Spinal cord (tissue), 10 donors: ENCODE measurements at places on chromosomes 2 and 18. TPM values are rescaled to one million over a fixed set of nuclear protein-coding genes. Genes with fewer than 3 reads are reported as not detected.
A peak's percentile ranks its signal among the peaks of the same experiment; 100 is the strongest.

The EFHD1 gene
- 6.5 TPM for total RNA-seq

The CFC1 gene
- 3.3 TPM for total RNA-seq

The MRPS9 gene
- total RNA-seq = 35.7 TPM

The TRPM8 gene
- total RNA-seq = 0.22 TPM

The MAP3K19 gene
- 6.9 TPM for total RNA-seq

The SCN2A gene
- 24.2 TPM for total RNA-seq

The ECEL1 gene
- total RNA-seq = 23.5 TPM

GRCh38 chr2:99072551-99072950 is 69.0 kb upstream of the C2orf15 start:
- DNase-seq = no peak

DNA sequence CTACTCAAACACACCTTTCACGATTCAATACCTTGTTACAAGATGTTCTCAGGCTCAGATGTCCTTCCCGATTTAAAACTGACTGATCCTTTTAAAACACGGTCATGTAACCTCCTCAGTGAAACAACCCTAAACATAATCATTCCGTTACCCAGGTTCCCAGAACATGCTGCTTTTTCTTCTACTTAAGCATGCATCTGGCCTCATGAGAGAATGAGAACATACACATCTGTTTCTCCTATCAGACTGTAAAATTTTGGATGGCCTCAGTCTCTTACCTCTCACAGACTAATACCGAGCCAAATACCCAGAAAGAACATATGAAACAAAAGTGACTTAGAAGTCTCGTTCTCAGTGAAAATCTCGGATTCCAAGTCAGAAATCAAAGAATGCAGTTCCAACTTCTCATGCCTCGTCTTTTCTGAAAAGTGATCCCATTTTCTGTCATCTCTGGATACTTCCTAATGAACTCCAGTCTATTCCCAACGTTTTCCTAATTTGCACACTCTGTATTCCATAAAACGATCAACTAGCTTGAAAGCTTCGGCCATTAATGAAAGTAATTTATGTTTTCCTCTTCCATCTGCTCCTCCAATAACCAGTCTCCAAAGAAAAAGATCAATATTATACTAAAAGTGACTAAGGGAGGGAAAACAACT is 919 bp downstream of the SF3B1 start:
- no peak for DNase-seq

- no peak for DNase-seq
Measured at GRCh38 chr18:55269622-55270021, 310.4 kb upstream of the CCDC68 start.

DNA sequence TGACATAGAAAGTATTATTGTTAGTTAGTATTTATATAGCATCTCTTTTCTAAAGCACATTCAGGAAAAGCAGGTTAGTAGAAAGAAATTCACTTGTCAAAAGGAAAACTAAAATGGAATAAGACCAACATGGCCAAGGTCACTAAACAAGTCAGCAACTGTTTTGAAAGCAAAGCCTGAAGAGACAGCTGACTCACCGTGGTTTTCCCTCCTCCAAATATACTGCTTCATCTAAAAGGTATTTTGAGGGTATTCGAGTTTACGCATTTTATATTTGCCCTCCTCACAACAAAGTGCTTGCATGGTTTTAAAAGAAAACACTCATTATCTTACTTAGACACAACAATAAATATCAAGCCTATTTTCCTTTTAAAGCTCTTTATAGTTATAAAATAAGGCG is 24.0 kb downstream of the ZNF385B start:
- DNase-seq = no peak

- DNase-seq = no peak
Measured at GRCh38 chr2:68889500-68889899, 18.3 kb upstream of the BMP10 start.

- DNase-seq = no peak
Measured at GRCh38 chr2:66585587-66585986, 150.7 kb downstream of the MEIS1 start.

DNA sequence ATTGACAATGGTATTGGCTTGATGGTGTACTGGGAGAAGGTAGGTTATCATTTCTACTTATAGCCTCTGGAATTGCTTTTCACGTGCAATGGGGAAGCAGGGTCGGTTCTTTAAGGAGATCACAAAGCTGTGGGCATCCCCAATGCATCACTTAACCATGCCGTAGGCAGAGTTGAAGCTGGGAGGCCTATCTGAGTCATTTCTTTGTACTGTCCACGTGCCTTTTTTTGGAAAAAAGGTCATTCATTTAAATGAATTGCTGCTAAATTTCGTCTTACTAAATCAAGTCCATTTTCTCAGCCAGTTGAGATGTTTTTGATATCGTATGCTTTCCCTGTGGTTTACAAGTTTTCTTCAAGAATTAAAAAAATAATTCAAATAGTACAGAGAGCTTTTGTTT is 17.2 kb upstream of the GYPC start:
- no peak for DNase-seq

GRCh38 chr2:124838406-124838805 is 813.3 kb downstream of the CNTNAP5 start:
- no peak for DNase-seq

GRCh38 chr2:207706936-207707860 is 4.2 kb upstream of the CCNYL1 start:
- no peak for DNase-seq

DNA sequence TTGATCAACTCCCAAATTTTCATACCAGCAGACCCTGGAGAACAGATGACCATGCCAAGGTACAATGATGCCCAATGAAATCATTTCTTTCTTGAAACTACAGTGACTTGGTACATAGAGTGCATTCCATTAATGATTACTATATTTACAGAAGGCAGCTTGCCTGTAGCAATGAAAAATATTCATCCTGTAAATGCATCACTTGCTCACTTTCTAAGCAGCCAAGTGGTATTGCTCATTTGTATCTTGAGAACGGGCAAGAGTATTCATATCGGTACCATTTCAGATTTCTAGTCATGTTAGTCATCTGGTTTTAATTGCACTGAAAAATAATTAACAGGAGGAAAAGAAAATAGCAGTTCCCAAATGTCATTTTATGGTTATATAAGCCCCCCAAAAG is 59.6 kb downstream of the VIL1 start:
- DNase-seq = no peak

- no peak for DNase-seq
Measured at GRCh38 chr2:228917220-228917619, 353.9 kb downstream of the PID1 start.

GRCh38 chr2:103977668-103978067 is 876.2 kb upstream of the POU3F3 start:
- no peak for DNase-seq

DNA sequence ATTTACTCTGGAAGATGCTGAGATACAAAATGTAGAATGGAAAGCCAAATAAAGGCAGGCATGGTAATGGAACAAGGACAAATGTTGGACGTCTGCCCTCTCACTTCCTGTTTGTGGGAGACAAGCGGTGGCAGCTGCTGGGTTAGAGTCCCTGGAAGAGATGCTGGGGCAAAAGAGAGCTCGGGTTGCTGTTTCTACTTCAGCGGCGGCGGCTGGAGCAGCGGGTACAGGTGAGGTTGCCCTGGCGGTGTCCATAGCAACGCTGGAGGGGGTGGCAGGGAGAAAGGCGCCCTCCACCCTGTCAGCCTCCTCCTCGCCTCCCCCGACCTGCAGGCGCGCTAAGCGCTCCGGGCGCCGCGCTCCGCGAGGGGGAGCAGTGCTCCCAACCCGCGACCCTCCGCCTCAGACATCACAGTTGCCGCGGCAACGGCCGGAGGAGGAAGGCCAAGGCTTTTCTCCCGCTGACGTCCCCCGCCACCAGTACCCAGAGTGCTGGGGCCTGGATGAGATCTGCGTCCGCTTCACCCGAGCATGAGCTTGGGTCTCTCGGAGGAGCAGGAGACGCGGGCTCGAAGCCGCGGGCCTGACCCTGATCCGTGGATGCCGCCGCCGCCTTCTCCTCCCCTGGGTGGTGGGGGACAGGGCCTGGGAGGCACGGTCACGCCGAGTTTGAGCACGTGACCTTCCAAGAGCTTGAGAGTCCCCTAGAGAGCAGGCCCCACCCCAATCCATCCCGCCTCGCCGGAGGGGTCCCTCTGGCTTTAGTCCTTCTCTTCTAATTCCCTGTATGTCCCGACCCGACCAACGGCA is 65.6 kb downstream of the NOL4 start:
- DNase-seq = peak; percentile 71
